ENCODE measurements at places on chromosomes 11 and 22.
A peak's percentile ranks its signal among the peaks of the same experiment; 100 is the strongest.

GRCh38 chr11:114149689-114150407 lies 90.3 kb downstream of the ZBTB16 start:
- no peak for DNase-seq

GRCh38 chr22:43388420-43388851 lies 23.4 kb upstream of the MPPED1 start:
- DNase-seq = peak; percentile 97

DNA sequence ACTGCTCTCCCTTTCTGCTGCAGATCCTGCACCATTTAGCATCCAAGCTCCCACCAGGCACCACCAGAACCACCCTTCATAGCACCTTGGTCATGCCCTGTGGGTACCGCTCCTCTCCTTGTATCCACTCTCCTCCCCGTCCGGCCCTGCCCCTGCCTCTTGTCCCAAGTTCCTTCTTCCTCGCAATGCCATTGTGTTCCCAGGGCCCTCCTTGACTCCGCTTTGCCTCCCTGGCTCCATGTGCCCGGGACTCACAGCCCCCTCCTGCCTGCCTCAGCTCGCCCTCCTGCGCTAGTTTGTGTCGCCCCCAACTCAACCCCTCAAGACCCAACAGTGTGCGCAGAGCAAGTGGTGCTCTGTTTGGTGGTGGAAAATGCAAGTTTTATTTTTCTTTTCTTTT lies 10.8 kb downstream of the FADS2 start:
- DNase-seq = no peak

- DNase-seq = no peak
These were observed 168.5 kb downstream of the NAV2 start for GRCh38 chr11:19881177-19881576.
